NCI-H1105 (cell line): ENCODE measurements at places on chromosomes 6 and 20.
A peak's percentile ranks its signal among the peaks of the same experiment; 100 is the strongest.

GRCh38 chr6:15476631-15477380, 186.0 kb downstream of the DTNBP1 start:
- DNase-seq: no peak

GRCh38 chr6:9172096-9172495, 736.8 kb upstream of the SLC35B3 start:
- DNase-seq: no peak

- DNase-seq: no peak
These were observed 44.0 kb upstream of the PIM1 start for GRCh38 chr6:37125774-37126492.

- DNase-seq: no peak
These were observed 8.4 kb downstream of the PROCR start for GRCh38 chr20:35180266-35180665.

- DNase-seq: no peak
These were observed 108.6 kb downstream of the EYA2 start for GRCh38 chr20:47003223-47003622.

DNA sequence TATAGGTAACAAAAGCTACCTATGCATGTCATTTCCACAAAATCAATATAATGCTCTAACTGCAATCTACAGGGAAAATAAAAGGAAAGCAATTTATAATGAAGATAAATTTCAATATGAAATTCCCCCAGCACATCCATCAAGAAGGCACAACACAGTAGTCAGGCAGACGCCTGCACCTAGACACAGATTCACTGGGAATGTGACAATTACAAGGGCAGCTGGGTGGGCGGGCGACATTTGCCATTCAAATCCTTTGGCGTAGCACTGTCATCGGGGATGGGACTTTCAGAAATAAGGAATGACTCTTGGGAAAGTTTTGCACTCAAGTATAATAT, 60.4 kb downstream of the SULF2 start:
- no peak for DNase-seq

DNA sequence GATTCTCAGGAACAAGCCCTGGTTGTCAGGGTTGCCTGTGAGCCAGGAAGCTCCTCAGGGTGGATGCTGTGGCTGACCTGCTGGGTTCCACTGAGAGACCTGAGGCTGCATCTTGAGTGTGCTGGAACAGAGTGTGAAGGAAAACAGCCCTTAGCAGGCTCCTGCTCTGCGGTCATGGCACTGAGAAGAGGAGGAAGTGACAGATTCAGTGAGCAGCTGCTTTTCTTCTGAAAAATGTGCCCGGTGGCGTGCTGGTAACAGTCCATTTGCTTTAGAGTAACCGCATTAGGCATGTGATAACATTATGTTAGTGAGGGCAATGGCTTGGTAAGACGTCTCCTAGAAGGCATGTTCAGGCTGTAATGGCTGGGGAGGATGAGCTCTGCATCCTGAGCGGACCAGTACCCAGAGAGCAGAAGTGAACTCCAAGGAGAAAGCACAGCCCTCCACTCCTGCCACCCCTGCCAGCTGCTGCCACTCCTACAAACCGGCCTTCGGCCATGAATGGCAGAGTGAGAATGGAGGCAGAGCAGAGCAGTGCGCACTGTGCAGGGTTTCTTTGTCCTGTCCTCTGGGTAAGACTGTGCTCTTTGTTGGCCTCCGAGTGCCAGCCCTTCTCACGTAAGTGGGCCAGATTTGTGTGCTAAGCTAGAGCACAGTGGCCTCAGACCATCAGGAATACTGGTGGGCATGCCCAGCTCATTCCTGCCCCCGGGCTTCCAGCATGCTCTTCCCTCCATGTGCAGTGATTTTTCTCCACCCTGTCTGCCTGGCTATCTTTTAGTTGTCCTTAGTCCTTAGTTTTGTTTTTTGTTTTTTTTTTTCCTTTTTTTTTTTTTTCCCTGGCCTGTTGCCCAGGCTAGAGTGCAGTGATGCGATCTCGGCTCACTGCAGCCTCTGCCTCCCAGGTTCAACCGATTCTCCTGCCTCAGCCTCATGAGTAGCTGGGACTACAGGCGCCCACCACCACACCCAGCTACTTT, 98.1 kb upstream of the VSTM2L start:
- no peak for DNase-seq

DNA sequence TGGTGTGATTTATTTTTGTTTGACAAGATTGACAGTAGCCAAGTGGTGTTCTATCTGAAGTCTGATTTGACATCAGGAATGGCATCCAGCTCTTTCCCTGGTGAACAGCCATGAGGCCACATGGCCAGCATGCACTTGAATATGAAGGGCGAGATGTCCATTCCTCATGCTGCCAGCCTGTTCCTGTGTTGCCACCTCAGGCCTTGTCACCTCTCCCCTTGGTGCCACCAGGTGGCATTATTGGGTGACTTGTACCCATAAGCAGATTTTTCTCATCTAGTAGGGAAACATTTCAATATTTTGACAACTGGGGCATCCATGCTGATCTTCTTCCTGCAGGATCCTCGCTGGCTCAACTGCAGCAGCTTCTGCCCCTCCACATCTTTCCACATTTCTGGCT, 199.1 kb downstream of the ERMARD start:
- peak; percentile 58 for DNase-seq

DNA sequence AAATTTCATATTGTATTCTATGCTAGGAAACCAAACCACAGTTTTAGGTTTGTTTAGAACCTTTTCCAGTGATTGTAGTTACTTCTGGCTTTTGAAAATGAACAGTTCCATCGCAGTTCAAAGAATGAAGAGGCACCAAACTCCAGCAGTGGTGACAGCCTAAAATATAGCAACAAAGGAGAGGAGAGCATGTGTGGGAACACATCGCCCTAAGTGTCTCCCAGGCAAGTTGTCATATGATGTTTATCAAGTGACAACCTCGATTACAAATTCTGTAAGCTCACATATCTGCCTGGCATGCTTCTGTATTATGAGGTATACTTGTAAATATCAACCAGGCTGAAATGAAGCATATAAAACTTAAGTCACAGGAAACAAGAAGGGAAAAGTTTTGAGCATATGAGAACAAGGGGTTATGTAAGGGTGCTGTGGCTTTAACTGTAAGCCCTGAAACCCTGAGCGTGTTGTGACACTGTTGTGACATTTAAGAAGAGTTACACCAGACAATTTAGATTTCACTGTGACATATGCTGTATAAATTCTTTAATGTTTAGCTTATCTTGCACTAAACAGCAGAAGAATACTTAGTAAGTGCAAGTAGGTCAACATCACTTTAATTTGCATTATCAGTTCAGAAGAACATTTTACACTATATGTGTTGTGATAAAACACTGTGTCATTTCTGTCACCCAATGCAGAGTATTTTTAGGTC, 29.1 kb upstream of the FBXL4 start:
- no peak for DNase-seq
